Stomach (tissue), 19 donors: ENCODE measurements at places on chromosomes 2 and 18. TPM values are rescaled to one million over a fixed set of nuclear protein-coding genes. Genes with fewer than 3 reads are reported as not detected.

GRCh38 chr2:111143843-111144198, 23.1 kb downstream of the BCL2L11 start:
- no peak for DNase-seq

DNA sequence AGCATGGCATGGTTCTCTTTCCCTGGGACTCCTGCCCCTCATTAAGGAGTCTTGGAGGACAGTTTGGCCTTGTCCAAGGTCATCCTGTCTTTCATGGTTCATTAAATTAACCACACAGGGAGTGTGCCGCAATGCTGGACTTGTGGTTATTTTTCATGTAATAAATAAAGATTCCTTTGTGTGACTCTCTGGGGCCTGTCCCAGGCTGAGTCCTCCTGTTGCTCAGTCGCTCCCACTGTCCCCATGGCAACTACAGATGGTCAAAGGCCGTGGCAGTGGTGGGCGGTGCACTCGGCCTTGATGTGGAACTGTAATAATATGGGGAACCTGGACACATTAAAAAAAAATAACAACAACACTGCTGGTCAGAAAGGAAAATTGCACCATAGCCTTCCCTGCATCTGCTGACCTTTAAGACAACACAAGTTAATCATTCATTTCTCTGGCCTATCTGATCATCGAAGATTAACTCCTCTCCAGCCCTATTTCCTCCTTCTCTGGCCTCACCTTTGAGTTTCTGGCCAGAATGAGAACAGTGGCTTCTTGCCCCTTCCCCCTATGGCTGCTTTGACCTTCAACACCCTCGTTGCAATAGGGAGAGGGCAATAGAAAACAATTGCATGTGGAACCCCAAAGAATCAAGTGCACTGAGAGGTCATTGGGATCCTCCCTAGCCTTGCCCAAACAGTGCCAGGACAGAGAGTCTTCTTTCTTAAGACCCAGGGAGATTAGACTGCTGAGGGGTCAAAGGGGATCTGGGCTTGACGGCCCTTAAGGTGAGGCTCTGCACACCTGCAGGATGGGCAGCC, 44.7 kb downstream of the PSD4 start:
- DNase-seq, result no peak

- no peak for DNase-seq
Measured at GRCh38 chr2:237294460-237294859, 119.5 kb downstream of the COL6A3 start.

SRD5A2 gene
- total RNA-seq, result not detected

CCDC85A gene
- 6.4 TPM for total RNA-seq

DNA sequence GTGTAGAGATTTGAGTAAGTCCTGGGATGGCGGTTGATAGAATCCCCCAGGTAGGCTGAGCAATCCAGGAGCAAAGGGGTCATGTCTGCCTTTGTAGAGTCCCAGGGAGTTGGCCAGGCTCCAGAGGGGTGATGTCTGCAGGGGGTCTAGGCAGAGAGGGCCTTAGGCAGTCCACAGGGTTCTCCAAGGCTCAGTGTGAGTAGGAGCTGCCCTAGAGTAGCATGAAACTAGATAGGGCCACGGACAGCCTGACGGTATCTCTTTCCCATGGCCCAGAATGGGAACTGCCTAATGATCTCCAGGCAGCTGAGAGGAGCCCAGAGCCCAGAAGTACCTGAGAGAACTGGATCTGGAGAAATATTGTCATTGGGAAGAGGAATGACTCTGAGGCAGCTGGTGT, 9.0 kb upstream of the FAM136A start:
- no peak for DNase-seq

GRCh38 chr2:24512404-24512803, 21.4 kb downstream of the NCOA1 start:
- DNase-seq, result no peak

ATP6V1C2 gene
- not detected for total RNA-seq

CDCA7 gene
- 41.1 TPM for total RNA-seq

DNA sequence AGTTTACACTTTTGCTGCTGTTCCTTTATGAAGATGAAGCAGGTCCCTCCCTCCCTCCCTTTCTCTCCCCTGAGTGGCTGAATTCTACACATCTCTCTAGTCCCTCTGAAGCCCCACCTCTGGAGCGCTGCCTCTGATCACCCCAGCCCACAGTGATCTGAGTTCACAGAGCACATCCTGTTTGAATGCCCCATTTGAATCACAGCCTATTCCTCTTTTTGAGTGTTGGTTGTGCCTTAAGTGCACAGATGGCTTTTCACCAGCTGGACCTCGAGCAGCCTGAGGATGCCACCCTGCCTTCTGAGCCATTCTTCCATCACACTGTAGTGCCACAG, 87.1 kb downstream of the ITGB1BP1 start:
- DNase-seq, result peak; percentile 56

FLACC1 gene
- 1.8 TPM for total RNA-seq

ALPG gene
- total RNA-seq, result not detected

GRCh38 chr2:12774395-12774727, 57.6 kb downstream of the TRIB2 start:
- DNase-seq, result peak; percentile 59

- DNase-seq, result no peak
Measured at GRCh38 chr2:204946892-204947291, 401.6 kb downstream of the PARD3B start.

KCNF1 gene
- total RNA-seq, result not detected

EIF2AK2 gene
- total RNA-seq, result 40.2 TPM

DNA sequence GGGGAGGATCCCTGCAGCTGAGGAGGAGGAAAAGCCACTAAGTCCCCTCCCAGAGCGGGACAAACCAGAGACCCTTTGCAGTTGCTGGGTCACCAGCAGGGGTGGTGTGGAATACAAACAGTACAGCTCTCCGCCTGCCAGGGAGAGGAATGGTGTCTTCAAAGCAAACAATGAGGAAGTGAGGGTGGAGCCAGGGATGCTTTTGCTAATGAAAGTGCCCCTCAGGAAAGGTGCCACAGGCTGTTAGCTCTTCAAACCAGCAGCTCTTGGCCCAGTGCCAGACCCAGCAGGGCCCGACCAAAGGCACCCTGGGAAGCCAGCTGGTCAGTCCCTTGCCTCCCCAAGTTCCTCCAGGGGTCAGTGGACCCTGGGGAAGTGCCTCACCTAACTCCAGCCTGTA, 102.8 kb downstream of the HIBCH start:
- peak; percentile 40 for DNase-seq

DNA sequence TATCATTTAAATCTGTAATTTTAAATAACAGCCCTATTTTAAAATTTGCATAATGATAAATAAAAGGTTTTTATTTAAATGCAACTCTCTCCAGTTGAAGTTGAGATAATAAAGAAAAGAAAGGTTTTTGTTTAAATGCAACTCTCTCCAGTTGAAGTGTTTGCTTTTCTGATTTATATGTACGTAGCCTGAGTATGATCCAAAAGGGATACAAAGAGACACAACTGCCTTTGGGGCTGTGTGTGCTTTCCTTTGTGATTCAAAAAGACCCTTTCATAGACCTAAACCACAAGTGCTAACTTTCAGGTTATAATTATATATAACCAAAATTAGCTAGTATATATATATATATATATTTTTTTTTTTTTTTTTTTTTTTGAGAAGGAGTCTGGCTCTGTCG, 76.2 kb upstream of the MFF start:
- DNase-seq, result no peak

PSMA8 gene
- total RNA-seq, result not detected

DNA sequence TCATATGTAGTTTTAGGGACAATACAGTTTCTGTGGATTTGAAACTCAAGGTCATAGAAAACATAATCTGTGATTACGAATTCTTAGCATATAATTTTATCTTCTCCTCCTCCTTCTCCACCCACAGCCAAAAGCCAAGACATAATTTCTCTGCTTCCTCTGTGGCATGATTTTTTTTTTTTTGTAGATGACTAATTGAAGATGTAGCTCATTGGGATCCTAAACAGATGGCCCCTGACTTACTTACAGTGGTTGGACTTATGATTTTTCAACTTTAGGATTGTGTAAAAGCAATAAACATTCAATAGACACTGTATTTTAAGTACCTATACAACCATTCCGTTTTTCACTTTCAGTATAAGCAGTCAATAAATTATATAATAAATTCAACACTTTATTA, 42.3 kb downstream of the FSIP2 start:
- DNase-seq, result no peak

IL36B gene
- not detected for total RNA-seq

KCNK3 gene
- total RNA-seq, result 2.0 TPM

DNA sequence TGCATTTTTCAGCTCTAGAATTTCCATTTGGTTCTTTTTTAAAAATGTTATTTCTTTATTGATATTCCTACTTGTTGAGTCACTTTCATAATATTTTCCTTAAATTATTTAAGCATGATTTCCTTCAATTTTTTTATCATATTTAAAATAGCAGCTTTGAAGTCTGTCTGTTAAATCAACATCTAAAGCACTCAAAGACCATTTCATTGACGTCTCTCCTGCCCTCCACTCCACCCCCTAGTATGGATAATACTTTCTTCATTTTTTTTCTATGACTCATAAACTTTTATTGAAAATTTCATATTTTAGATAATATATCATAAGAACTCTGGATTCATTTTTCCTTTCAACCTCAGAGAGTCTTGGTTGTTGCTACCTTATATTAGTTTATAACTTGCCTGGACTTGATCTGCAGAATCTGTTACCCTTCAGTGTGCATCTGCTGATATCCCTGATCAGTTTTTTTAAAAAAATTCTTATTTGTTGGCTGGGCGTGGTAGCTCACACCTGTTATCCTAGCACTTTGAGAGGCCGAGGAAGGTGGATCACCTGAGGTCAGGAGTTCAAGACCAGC, 59.0 kb upstream of the ZNF396 start:
- DNase-seq, result no peak

DNA sequence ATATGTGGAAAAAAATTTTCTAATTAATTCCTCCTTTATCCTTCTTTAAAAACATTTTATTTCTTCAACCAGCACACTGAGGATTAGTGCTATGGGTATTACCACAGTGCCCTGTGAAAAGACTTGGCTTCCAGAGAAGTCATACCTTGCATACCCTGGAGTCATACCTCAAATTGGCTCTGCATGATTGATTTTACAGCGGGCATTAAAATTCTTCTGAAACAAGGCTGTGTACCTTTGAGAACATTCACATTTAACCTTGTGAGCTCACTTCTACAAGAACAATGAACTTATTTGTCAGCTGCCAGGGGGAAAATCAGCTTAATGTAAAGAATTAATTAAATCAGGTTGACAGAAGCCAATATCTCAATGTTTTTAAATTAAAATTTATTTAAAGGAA, 44.6 kb downstream of the SLC35F5 start:
- no peak for DNase-seq

DNA sequence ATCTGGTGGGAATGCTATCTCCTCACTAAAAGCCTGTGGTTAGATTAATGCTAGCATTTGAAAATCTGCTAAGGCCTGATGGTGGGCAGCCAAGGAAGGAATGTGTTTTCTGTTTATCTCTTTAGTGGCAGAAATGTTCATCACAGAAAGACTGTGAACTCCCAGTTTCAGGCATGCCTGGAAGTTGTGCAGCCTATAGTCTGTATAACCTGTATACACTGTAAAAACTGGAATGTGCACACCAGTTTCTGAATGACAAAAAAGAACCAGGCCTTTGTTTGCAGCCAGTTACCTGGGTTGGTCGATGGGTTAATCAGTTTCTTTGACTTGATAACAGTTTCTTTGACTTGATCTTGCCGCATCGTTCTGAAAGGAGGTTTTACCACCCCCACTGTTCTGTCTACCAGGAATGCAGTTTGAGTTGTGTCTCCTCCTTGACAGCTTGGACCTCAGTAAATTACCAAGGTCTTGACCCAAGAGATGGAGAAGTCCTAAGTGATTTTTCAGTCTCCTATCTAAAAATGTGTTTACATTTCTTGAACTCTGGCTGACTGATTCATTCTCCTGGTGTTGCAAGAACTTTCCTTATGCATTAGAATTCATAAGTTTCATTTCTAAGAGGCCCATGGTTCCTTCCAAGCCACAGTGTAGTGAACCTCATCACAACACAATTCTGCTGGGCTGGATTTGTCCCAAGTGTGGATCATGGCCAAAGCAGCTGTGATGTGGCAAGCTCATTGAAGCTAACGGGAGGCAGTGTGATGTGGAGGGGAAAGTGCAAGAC, 62.2 kb downstream of the KIAA2012 start:
- peak; percentile 93 for DNase-seq

- DNase-seq, result no peak
Measured at GRCh38 chr2:74269667-74270066, 71.3 kb downstream of the MTHFD2 start.

DNA sequence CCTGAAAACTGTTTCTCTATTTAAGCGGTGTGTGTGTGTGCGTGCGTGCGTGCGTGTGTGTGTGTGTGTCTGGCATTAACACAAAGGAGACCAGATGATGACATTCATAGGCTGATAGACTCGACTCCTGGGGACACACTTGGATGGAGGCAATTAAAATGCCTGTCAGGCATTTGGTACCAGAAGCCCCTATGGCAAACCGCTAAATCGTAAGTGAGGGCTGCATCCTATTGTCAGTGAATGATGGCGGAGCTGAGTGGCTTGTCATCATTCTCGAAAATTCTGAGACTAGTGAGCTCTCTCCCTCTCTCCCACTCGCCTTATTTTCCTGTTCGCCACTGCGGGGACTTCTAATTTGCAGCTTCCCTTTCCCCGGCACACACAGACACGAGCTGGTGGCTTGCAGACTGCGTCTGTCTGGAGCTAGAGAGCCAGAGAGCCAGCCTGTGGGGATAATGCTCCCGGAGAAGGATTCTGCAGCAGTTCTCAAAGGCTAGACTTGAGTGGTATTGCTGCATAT, 155.4 kb downstream of the MAP2 start:
- DNase-seq, result peak; percentile 39

- DNase-seq, result peak; percentile 75
Measured at GRCh38 chr2:28709101-28709500, 42.5 kb upstream of the PPP1CB start.

DNA sequence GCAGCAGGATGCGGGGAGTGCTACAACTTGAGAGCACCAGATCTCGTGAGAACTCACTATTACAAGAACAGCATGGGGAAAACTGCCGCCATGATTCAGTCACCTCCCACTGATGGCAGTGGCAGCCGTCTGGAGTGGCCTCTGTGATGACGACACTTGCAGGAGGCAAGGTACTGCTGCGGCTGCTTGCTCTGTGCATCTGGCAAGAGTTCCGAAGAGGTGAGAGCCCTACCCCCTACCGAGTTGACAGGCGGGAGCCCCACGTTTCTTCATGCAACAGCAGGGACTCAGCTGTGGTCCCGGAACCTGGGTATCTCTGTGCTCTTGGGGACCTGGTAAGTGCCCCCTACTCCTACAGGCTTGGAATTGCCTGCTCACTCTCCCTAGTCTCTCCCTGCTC, 1672.7 kb upstream of the TMEFF2 start:
- no peak for DNase-seq

DNMT3A gene
- total RNA-seq, result 22.5 TPM

DNA sequence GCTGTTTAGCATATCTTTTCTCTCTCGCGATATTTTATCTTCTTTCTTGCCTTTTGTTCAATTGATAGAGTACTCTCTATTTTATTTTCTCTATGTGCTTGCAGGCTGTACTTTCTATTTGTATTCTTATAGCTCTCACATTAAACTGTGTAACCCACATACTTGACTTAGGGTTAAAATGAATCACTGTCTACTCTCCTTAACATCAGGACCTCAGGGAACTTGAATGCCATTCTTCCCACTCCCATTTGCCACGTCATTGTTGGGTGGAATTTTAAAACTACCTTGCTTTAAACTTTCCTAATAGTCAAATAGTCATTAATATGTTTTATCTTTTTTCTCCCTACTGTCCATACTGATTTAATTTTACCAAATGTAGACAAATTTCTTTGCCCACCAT, 269.7 kb downstream of the ALPK2 start:
- DNase-seq, result no peak
